Muscle of arm (tissue), 14 donors: ENCODE measurements at places on chromosomes 13 and 19.

- DNase-seq, result no peak
Measured at GRCh38 chr13:99689955-99690354, 188.7 kb downstream of the TM9SF2 start.

DNA sequence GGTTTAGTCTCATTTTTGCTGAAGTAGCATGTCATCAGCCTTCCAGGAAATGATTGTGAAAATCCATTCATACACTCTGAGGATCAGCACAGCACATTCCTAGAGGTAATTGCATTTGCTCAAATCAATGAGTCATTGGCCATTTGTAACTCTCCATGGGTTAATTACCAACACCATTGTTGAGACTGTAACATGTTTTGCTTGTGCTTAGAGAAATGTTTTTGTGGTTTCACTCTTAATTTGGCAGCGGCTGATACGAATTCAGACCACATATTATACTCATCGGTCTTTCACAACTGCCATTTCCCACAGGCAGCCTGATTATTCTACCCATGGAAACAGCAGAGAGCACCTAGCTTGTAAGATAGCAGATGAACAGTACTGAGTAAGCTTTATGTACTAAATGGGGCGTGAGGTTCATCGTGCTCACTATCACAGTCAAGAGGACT is 110.3 kb downstream of the NHLRC3 start:
- DNase-seq, result no peak

- DNase-seq, result no peak
Measured at GRCh38 chr13:111844222-111844671, 222.7 kb upstream of the SOX1 start.

DNA sequence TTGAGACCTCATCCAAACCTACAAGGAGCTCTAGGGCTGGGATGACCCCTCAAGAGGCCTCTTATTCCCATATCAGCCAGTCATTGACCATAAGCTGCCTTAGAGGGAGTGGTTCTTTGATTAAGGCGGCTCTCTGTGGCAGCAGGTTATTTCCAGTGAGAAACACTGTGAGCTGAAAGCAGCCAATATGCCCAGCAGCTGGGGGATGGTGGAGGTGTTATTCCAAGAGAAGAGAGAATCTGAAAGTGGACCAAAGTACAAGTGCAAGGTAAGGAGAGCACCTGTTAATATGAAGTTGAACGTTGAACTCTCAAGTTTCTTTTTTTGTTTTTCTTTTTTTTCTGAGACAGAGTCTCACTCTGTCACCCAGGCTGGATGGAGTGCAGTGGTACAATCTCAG is 20.2 kb upstream of the FNDC3A start:
- DNase-seq, result no peak

- no peak for DNase-seq
Measured at GRCh38 chr19:42658076-42658475, 63.4 kb upstream of the CEACAM8 start.

- DNase-seq, result no peak
Measured at GRCh38 chr13:106986033-106986484, 418.1 kb upstream of the ARGLU1 start.

GRCh38 chr19:2246801-2247361 is 2.2 kb upstream of the AMH start:
- DNase-seq, result no peak

DNA sequence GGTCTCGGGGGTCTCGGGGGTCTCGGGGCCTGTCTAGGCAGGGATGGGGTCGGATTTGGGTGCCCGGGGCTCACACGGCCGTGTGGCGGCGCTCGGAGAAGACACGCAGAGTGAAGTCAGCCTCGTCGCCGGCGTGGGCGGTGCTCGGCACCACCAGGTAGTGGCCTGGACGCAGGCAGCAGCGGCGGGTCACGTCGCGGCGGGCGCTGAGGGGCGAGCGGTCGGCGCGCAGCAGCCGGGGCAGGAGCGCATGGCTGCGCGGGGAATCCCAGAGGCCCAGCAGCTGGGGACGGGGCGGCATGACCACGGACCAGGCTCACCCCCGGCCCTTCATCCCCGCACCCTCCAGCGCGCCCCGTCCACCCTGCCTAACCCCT is 8.2 kb downstream of the CAPN12 start:
- DNase-seq, result no peak

GRCh38 chr13:85665286-85665685 is 133.9 kb downstream of the SLITRK6 start:
- no peak for DNase-seq

DNA sequence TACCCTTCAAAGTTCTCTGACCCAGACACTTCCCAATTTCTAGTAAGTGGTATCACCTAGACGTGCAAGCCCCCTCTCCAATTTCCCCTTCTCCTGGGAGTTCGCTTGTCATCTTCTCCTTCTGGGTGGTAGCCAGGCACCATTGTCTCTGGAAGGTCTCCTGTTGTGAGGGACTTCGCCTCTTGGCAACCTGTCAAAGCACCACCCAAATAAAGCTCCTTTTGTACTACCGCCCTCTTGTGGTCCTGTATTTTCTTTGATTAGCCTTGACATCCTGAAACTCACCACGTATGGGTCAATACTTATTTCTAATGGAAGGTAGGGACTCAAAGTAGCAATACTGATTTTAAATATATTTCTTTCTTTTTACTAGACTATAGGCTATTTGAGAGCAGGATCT is 8.2 kb downstream of the GPC5 start:
- DNase-seq, result no peak

DNA sequence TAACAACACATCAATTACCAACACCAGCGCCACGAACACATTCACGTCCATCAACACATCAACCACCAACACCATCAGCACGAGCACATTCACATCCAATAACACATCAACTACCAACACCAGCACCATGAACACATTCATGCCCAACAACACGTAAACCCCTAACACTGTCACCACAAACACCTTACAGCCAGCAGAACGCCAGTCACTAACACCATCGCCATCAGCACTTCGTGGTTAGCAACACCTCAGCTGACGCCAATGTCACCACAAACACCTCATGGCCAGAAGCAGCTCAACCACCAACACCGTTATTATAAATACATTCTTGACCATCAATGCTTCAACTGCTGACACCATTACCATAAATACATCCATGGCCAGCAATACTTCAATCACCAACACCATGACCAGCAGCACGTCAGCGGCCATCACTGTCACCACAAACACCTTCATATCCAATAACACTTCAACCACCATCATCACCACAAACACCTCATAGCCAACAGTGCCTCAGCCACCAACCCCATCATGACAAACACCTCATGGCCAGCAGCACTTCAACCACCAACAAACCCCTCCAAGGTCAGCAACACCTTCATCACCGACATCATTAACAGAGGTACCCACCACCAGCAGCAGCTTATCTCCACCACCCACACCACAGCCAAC is 9.4 kb downstream of the FCER2 start:
- DNase-seq, result no peak

- DNase-seq, result no peak
Measured at GRCh38 chr13:72109863-72110262, 242.9 kb upstream of the DACH1 start.

DNA sequence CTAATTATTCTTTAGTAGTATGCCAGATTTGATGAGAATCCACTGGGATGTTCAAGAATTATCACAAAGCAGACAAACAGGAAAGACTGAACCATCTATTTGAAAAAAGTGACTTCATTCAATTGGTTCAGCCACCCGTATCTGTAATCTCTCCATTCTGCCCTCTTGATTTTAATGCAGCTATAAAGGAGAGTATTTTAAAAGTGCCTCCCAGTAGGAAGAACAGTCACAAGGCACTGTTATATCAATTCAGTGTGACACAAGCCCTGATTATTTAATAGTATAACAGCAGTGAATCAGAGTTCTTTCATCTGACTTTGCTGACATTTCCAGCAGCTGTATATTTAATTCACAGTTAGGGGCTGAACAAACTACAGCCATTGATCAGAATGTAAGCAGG is 77.3 kb upstream of the SLAIN1 start:
- DNase-seq, result no peak

DNA sequence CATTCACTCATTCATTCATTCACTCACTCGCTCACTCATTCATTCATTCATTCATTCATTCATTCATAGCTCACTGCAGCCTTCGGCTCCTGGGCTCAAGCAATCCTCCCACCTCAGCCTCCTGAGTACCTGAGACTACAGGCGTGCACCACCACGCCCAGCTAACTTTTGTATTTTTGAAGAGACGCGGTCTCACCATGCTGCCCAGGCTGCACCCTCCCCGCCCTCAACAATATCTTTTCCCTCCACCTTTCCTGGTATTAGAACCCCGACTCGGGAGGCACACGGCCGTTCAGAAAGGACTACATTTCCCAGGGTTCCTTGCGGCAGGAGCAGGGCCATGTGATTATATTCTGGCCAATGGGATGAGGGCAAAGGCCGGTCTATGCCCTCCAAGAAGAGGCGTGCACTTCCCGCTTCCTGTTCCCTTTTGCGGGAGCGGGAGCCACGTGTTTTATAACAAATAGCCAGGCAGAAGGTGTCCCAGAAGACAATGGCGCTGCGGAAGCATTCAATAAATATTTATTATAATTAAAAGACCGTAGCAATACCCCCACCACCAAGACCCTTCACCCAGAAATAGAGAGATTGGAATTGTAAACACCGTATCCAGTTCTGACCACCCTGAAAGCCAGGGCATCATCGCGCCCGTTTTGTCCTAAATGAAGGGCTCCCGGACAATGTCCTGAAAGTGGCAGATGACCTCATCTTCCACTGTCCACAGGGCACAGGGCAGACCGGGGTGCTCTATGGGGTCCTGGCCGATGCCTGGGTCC is 15.9 kb downstream of the TICAM1 start:
- DNase-seq, result peak; percentile 90

DNA sequence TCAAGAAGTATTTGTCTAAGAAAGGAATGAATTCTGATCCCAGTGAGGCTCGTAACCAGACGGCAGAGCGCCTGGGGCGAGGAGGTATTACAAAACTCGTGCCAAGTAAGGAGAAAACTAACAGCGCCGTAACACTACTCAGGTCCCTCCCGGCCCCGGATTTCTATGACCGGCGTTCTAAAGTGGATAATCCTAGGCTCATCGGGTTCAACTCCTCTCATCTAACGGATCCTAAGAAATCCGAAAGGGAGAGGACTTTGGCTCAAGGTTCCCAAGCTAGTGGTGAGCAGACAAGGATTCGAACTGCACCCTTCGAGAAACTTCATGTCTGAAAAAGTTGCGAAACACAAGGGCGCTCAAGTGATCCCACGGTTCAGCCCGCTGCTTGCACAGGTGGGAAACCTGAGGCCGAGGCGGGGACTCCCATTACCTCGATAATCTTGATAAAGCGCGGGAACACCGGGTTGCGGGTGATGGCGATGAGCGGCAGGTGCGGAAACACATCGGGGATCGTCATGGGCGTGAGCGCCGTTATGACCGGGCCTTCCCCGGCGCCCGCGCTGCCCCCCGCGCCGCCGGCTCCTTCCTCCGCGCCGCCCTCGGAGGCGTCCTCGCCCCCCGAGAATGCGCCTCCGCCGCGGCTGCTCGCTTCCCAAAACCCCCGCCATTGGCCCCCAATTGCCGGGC is 529 bp downstream of the LONP1 start:
- no peak for DNase-seq

- no peak for DNase-seq
Measured at GRCh38 chr13:51837016-51837415, 8.0 kb downstream of the TMEM272 start.

DNA sequence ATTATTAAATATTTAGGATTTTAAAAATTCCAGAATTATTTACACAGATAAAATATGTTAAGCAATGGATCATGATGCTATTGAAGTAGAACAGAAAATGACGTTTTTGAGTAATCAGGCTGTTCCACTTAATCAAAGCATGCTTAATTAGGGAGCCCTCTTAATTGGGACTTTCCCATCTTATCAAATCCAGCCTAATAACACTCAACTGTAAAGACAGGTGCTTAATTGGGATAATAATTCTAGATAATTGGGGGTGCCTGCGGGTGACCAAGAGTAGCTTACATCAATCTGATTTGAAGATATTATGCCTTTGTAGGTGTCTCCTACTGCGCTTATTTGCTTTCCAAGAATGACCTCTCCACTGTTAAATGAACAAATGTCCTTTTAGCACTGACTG is 742.2 kb upstream of the SLITRK6 start:
- DNase-seq, result no peak

- DNase-seq, result no peak
Measured at GRCh38 chr13:82248762-82249161, 1633.5 kb downstream of the SLITRK1 start.

- no peak for DNase-seq
Measured at GRCh38 chr19:35104361-35104760, 11.3 kb upstream of the FXYD3 start.

DNA sequence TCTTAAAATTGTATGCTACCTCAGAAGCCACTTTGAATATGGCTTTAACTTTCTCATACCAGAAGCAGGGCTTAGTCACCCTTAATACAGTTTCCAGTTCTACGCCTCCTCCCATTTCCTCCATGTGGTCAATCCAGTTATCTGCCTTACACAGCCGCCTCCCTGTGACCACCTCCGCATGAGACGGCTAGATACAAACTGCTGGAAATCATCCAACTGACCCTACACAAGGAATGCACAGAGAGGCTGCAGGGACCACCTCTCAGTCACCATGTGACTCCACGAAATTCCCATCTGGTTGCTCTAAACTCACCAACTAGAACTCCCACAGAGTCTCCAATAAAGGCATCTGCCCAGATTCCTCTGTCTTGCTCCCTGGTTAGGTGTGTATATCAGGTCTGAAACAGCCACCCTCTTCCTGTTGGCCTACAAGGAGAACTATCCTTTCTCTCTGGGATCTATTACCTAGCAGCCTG is 6.8 kb downstream of the ZNF564 start:
- no peak for DNase-seq

GRCh38 chr13:28067491-28067890 is 32.9 kb downstream of the FLT3 start:
- DNase-seq, result peak; percentile 4

- DNase-seq, result peak; percentile 12
Measured at GRCh38 chr13:57740719-57741118, 109.2 kb downstream of the PCDH17 start.

DNA sequence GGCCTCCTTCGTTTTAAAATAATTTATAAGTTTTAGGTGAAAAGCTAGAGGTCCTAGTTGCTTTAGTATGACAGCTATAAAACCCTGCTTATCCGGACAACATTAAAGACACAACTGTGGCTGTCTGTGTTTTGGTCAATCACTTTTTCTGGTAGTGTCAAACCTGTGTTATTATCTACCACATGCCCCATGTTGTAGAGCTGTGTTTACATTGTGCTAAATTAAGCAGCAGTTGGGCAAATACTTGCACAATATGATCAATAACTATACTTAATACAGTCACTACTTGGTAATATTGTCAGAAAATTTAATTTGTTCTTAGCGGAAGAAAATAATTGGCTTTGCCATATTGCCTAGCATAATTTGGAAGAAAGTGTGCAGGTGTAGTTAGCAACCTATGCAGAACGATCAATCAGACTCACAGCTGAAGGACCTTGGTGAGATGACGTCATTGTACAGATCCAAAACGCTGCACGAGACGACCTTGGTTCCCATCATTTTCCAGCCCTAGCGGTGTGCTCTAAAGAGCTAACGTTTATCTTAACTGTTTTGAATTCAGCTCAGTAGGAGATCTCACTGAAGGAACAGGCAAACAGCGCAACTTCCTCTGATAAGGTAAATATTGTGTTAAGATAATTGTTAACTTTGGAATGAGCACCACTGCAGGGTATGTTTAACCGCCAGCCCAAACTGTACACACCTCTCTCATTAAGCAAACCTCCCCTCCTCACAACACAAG is 476.6 kb downstream of the IRS2 start:
- DNase-seq, result no peak
